Gastroesophageal sphincter (tissue), 4 donors: ENCODE measurements at places on chromosomes 11 and 22.

DNA sequence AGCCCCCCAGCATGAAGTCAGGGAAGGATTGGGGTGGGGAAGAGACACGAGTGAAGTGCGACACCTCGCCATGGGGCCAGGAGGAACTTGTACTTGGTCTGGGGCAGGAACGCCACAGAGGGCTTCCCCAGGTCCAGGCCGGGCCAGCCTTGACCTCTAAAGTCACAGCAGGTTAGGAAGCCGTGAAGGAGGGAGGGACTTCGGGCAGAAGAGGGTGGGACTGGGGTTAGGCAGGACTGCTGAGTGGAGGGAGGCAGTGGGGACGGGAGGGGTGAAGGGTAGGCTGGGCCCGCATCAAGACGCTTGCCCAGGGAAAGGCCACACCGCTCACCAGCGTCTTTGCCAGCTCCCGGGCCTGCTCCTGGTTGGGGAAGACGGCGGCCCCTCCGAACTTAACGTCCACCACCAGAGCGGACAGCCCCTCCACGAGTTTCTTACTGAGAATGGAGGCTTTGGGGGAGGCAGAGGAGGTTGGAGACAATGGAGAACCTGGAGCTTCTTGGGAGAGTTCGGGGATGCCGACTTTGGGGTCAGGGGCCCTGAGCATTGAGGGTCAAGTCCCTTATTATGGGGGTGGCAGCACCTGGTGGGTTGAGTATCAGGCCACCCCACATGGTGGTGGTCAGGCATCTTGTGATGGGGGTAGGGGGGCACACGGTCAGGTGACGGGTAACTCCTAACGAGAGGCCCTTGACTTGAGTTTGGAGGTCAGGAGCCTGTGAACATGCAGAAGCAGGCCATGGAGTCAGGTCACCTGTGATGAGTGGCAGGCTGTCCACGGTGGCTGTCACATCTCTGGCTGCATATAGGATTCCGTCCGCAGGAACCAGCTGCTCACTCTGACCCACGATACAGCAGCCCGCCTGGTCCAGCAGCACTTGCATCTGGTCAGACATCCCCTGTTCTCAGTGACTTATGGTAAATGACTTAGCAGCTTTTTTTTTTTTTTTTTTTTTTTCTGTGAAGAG is 1.7 kb upstream of the SCO2 start:
- no peak for ATAC-seq

GRCh38 chr11:78377625-78378418 is 39.8 kb downstream of the GAB2 start:
- ATAC-seq = no peak

- no peak for ATAC-seq
These were observed 30.7 kb upstream of the MUC5AC start for GRCh38 chr11:1126935-1127663.

DNA sequence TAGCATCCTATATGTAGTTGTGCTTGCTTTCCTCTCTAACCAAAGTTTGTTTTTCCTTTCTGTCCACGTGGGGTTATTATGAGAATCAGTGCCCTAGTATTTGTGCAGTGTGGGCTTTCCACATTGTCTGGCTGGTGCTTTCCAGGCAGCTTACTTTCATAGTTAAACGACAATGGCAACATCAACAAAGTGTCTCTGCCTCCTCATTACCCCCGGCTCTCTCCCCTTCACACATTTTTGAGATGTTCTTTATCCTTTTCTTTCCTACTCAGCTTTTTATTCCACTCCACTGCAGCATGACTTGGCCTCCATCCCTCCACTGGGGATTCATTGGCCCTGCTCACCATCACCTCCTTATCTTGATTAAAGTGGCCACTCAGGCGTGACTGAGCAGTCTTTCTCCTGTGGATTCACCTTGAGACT is 19.1 kb downstream of the SPECC1L start:
- ATAC-seq = no peak

DNA sequence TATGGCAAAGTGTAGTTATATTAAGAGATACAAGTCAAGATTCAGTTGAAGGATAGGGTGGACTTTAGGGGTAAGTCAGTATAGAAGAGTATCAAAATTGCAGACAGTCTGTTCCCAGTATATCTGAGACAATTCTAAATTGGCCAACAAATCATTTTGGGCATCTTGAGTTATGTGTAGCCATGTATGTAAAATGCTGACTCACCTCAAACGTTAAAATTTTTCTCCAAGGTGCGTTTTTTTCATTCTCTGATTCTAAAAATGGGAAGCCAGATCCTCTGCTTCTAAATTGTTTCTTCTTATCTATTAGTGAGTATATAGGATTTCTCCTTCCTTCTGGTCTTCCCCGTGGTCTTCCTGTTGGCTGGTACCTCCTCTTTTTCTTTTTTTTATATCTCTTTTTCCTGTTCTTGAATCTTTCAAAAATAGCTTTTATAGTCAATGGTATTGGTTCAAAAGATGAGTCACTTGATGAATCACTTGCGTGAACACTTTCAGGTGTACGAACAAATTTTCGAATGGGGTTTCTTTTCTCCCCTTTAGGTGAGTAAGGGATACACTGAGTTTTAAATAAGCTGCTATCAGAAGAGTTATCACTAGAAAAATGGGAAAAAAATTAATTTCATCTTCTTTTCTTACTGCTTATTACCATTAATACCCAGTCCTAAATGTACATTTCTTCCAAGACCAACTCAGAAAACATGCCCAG is 3.2 kb downstream of the TAF1D start:
- no peak for ATAC-seq

DNA sequence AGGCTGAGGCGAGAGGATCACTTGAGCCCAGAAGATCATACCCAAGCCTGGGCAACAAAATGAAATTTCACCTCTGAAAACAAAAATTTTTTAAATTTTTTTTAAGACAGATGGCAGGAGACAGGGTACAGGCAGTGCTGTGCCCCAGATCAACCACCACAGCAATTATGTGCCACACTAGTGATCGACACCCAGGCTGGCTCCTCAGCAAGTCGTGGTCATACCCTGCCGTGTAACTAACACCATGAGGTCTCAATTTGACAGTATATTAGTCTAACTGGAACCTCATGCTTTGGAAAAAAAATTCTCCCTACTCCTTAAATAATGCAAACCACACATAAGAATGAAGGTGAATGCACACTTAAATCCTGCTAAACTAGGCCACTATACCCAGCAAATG is 8.3 kb downstream of the SF3A1 start:
- ATAC-seq = no peak

GRCh38 chr11:113237261-113237660 is 77.1 kb upstream of the TTC12 start:
- ATAC-seq = no peak

GRCh38 chr22:36986242-36986821 is 32.9 kb downstream of the TST start:
- ATAC-seq = no peak

DNA sequence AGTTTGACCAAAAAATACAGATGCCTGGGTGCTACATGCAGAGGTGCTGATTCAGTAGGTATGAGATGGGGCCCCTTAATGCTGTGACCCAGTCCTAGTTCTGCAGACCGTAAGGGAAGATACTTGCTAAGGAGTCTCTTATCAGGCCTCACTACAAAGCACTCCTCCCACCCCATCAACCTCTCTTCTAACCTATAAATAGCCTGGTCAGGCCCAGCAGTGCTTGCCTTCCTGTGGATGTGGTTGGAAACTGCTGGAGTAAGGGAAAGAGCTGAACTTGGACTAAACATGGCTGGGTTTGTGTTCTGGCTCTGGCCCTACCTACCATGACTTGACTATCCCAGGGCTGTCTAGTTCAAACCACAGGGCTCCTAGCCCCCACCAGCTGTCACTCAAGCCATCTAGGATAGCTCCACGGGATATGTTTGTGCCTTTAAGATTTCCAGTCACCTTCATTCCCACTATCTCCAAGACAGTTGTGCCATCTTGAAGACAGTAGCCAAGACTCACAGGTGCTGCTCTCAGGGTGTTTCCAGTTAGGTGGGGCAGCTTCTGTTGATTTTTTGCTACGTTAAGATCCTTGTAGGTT is 9.5 kb upstream of the DKK3 start:
- ATAC-seq = no peak
